Fibroblast of skin of abdomen (primary cell): ENCODE measurements at places on chromosomes 1 and 21.

DNA sequence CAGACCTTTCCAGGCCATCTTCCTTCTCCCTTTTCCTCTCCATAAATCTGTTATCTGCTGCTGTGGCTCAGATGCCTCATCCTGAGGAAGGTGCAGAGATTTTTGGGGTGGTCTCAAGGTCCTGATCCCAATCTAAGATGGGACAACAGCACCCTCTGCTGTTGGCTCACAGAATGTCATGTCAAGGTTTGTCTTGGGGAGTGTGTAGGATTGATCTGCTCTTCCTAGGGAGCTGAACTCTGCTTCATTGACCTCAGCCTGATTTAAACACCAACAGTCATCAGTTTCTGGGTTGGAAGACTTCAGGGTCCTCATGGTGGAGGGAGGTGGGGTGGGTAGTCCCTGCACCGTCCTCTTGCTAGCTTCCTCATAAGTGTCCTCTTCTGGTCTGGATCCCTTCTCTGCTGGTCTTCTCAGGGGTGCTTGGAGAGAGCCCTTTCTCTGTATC lies 62.8 kb upstream of the LAX1 start:
- DNase-seq, result peak; percentile 50

DNA sequence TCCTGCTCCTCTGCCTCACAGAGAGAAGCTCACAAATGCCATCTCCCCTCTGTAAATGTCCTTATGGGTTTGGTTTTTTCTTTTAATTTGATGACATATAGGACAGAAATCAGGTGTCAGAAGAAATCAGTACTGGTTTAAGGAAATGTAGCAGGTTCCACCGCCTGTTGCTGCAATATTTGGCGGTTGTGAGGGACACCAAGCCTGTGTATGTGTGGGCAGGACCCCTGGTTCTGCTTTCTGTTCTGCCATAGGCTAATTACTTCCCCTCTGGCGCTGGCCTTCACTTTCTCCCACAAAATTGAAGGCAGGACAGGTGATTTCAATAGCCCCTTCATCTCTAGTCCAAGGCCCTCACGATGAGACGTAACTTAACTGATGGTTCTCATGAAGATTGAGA lies 69.2 kb downstream of the PRDM2 start:
- DNase-seq, result no peak

GRCh38 chr1:195763907-195764374 lies 844.3 kb downstream of the KCNT2 start:
- DNase-seq, result no peak

DNA sequence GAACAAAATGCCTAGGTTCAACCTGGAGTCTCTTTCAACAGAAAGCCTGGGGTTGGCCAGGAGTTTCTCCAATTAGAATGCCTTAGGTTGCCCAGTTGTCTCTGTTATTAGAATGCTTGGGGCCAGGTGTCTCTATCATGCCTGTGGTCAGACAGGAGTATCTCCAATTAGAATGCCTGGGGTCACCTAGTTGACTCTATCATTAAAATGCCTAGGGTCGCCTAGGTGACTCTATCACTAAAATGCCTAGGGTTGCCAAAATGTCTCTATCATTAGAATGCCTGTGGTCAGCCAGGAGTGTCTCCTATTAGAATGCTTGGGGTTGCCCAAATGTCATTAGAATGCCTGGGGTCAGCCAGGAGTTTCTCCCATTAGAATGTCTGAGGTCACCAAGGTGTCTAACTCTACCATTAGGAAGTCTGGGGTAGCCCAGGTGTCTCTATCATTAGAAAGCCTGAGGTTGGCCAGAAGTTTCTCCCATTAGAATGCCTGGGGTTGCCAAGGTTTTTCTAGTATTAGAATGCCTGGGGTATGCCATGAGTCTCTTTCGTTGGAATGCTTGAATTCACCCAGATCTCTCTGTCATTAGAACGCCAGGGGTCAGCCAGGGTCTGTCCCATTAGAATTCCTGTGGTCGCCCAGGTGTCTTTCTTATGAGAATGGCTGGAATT lies 57.9 kb downstream of the RNF187 start:
- no peak for DNase-seq

- no peak for DNase-seq
Observed at GRCh38 chr1:67609577-67610341, 75.2 kb upstream of the GADD45A start.

GRCh38 chr1:219988387-219988786 lies 57.9 kb downstream of the EPRS1 start:
- DNase-seq, result no peak

DNA sequence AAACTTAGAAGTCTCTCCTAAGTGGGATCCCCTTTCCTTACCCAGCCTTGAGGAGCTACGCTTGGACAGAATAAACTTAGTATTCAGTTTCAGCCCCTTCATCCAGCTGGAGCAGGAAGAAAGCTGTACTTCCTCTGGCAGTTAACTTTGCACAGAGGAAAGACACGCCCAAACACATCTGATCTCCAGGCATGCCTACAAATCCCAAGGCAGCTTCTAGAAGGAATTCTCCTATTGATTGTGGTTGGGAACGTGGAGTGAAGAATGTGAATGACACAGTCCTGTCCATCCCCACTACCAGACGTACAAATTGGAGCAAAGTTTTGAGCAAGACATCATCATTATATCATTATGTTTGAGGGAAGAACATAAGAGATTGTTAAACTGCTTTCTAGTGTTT lies 6.6 kb upstream of the AK4 start:
- peak; percentile 75 for DNase-seq

DNA sequence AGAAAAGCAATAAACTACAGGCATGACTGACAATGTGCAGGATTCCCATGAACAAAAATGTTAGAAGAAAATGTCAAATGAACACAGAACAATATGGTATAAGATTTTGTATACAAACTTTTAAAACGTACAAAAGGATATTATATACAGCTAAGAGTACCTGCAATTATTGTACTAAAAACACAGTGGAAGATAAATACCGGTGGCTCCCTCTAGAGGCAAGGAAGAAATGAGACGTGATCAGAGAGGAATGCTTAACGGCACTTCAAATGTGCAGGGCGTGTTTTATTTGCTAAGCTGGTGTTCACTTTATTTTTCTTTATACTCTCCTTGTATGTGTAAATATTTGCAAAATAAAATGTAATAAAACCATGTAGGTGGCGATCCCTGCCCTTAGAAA lies 191.8 kb upstream of the SAMSN1 start:
- DNase-seq, result peak; percentile 8

GRCh38 chr1:19484798-19485361 lies 459 bp downstream of the CAPZB start:
- DNase-seq, result no peak

GRCh38 chr1:39620659-39621165 lies 18.7 kb downstream of the HEYL start:
- no peak for DNase-seq

DNA sequence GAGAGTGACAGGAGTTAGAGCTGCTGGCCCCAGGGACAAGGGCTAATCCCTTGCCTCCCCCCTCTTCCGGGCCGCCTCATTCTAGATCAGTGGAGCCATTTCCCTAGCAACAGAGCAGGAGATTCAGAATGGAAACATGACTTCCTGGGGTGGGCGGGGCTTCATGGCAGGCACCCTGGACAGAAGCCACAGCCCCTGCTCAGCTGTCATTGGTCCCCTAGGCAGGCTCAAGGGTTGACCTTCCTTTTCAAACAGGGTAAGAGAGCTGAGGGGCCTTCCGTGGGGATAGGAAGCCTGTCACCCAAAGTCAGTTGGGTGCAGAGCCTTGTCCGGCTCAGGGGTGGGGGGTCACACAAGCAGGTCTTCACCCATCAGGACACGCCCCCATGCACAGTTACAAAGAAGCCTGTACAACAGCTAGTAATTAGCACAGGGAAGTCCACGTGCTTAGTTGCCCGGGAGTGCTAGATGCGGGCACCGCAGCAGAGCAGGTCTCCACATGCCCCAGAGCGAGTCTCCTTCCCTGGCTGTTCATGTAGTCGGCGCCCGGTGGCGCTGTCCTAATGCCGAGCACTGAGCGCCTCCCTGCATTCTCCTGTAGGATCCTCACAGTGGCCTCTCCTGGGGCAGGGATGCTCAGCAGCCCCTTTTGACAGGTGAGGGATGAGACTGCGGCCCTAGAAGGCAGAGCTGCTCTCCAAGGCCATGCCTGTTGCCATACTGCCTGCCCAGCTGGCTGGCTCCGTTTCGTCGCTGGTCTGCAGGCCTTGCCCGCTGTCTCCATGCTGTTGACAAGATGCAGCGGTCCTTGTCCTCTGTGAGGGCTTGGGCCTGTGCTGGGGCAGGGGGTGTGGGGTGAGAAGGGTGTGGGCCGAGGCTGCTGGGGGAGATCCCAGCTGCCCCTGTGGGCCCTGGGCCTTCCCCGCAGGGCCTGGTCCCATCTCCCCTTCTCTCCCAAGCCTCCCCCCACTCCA lies 5.1 kb downstream of the TMEM201 start:
- DNase-seq, result peak; percentile 64

DNA sequence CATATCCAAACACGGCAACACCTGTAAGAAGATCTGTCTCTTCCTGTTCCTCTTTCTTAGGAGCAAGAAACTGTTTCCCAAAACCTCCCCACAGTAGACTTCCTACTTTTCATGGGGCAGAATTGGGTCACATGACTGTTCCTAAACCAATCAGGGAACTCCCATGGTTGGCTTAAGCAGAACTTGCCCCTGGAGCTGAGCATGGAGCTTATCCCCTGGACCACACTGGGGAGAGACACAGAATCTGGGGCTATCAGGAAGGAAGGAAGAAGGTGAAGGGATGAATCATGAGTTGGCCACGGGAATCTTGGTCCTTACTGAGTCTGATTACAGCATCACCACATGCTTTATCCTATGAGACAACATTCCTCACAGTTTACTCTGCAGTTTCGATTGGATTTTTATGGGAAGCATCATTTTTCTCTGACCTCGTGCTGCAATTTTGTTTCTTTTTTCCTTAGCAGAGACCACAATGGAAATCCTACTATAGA lies 81.8 kb downstream of the CDC7 start:
- peak; percentile 97 for DNase-seq

DNA sequence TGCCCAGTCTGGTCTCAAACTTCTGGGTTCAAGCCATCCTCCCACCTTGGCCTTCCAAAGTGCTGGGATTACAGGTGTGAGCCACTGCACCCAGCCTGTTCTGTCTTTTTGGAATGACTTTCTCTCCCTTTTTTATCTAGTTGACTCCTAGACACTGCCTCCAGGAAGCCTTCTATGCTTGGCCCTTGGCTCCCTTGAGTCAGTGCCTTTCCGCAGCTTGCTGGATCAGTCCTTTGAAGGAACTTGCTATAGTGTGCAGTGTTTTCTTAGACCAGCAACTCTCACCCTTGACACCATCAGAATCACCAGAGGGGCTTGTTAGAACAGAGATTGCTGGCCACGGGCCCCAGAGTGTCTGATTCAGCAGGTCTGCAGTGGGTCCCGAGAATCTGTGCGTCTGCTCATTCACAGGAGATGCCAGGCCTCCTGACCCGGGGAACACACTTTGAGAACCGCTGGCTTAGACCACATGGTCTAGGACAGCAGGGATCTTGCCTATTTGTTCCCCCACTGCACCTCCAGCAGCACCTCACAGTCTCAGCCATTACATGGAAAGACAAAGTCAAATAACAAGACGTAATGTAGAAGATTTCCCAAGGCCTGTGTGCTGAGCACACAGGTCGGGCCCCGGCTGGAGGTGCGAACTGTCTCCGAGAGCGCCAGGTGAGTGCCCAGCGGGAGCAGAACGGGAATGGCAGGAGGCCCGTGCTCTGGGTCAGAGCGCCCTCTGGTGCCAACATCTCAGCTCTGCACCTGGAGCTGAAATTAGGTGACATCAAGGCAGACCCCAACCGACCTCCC lies 27.4 kb upstream of the CTPS1 start:
- peak; percentile 36 for DNase-seq

DNA sequence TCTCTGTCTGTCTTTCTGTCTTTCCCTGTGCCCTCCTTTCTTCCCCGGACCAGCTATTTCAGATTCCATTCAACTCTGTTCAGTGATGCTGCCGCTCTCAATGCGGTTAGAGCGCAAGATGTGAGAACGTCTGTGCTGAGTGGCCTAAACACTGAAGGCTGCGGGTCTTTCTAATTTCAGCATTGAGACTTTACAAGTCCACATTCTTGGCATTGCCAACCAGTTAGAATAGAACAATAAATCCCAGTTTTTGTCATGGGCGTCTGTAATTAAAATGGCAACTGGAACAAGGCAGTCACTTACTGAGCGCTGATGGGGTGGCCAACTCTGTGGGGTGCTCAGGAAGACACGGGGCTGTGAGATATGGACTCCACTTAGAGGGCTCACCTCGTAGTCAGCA lies 112.8 kb downstream of the DHRS3 start:
- no peak for DNase-seq

GRCh38 chr1:23964790-23965740 lies 5.4 kb downstream of the PNRC2 start:
- no peak for DNase-seq

DNA sequence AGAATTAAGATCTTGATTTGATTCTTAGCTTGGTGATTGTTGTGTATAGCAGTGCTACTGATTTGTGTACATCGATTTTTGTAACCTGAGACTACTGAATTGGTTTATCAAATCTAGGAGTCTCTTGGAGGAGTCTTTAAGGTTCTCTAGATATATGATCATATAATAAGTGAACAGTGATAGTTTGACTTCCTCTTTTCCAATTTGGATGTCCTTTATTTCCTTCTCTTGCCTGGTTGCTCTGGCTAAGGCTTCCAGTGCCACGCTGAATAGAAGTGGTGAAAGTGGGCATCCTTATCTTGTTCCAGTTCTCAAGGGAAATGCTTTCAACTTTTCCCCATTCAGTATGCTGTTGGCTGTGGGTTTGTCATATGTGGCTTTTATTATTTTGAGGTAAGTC lies 61.5 kb upstream of the LYST start:
- DNase-seq, result no peak

- DNase-seq, result peak; percentile 91
Observed at GRCh38 chr1:54287176-54287650, 87.2 kb downstream of the MRPL37 start.

DNA sequence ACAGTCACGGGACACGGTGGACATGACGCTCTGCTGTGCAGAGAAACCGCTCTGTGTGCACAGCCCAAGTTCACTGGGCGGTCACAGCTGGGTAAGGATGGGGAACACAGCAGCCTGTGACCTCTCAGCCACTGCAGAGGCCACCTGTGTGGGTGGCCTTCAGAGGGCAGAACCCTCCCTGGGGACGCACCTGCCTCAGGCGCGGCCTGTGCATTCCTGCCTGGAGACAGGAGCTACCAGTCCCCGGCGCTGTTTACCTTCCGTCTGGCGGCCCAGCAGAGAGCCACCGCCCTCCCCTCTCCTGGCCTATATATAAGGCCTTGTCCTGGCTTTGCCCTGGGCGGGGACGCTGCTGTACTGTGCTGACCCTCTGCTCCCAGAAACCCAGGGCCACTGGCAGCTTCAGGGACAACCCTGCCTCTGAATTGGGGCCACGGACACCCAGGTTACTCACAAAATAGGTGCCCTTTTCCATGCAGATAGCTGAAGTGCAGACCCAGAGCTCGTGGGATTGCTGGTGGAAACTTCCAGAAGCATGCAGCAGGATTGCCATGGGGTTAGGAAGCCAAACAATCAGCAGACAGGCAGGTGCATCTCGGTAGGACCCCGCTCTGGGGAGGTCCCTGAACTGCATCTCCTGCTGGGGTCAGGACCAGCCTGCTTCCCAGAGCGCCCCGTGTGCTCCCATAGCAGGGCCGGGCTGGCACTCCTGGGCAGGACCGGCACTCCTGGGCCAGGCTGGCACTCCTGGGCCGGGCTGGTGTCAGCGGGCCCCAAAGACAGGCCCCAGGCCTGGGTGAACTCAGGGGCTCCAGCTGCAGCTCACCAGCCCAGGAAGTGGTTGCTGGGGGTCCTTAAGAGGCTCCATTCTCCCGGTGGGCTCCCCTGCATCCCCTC lies 83.6 kb downstream of the SIK1 start:
- DNase-seq, result no peak
